Esophagus squamous epithelium (tissue), 5 donors: ENCODE measurements at places on chromosomes 7 and 10.

DNA sequence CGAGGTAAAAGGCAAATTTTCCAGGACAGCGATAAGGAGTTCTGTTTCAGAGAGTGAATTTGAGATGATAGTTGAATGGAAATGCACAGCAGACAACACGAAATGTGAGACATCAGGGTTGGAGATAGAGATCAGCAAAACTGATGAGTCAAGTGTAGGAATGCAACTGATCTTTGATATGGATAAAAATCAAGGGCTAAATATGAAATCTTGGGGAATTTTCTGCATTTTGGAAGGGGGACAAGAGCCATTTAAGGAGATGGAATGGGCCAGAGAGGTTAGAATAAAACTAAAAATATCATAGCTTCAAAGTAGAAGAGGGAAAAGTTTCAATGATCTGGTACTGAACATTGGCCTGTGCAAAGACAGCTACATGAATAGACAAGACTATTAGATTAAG, 11.5 kb downstream of the CISD1 start:
- DNase-seq = no peak

DNA sequence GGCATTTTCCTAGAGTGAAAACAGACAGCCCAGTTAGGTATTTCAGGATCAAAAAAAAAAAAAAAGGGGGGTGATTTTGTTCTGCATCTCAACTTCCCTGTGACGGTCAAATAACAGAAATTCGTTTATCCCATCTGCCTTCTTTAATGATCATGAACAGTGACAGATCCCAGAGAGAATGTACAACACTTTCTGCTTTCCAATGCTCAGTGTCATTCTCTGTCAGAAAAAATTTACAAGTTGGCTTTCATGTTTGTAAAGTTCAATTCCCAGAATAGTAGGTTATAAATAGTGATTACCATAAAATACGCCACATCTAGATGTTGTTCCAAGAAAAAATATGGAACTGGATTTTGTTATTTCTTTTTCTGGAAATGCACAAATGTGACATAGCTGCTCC, 1013.2 kb upstream of the PHF14 start:
- DNase-seq = no peak

DNA sequence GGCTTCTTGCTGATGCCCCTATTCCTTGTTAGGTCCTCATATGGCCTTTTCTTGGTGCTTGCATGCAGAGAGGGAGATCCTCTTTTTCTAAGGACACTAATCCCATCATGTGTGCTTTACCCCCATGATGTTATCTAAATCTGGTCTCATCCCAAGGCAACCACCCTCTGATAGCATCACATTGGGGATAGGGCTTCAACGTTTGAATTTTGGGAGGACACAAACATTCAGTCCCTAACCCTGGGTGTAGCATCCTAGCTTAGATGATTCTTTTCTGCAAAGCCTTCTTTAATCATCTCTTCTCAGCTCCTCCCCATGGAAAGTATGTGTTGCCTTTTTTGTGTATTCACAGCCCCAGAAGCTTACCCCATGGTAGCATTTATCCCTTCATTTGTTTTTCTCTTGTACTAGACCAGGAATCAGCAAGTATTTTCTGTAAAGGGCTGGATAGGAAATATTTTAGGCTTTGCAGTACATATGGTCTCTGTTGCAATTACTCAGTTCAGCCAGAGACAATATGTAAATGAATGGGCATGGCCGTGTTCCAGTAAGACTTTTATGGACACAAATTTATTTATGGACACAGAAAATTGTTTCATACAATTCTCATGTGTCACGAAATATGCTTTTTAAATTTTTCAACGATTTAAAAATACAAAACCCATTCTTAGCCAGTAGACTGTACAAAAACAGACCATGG, 101.5 kb upstream of the CSTF2T start:
- no peak for DNase-seq

- DNase-seq = no peak
Measured at GRCh38 chr10:117197189-117197588, at the start of gene KCNK18. Gene KCNK18 (plus strand): TSS chr10:117197489. CDS start chr10:117197489, 0 bp downstream.

DNA sequence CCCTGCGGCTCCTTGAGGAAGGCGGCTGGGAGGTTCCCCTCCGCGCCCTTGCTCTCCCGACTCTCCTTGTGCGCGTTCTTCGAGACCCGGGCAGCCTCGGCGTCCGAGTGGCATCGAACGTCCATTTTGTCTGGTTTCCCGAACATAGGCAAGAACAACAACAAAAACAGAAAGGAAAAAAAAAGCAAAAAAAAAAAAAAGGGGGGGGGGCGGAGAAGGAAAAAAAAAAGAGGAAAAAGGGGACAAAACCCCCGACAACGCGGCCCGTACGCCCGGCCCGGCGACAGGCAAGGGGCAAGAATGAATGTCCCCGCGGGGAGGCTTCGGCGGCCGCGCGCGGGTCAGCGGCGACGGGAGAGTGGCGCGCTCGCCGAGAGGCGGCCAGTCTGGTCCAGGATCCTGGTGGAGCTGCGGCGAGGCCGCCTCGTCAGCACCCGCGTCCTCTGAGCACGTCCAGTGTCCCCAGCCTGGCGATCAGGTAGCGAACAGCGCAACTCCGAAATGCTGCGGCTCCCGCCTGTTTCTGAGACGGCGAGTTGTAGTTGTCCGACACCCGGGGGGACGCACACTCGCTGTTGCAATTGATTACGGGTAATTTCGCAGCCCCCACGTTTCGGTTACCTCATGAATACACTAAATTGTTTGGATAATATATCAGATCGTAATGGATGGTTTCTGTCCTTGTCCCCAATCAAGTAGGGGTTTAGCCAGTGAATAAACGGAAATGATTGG, at the start of gene VAX1:
VAX1 (minus strand) TSS at position 360 of the 732 bp plus-strand sequence; CDS start at position 146, 214 bp downstream.
- no peak for DNase-seq

- DNase-seq = no peak
Measured at GRCh38 chr10:112721080-112721698, 228.9 kb upstream of the TCF7L2 start.

GRCh38 chr10:71472912-71473311, 76.2 kb downstream of the CDH23 start:
- DNase-seq = no peak

GRCh38 chr7:50988988-50989387, 206.3 kb upstream of the GRB10 start:
- DNase-seq = no peak

DNA sequence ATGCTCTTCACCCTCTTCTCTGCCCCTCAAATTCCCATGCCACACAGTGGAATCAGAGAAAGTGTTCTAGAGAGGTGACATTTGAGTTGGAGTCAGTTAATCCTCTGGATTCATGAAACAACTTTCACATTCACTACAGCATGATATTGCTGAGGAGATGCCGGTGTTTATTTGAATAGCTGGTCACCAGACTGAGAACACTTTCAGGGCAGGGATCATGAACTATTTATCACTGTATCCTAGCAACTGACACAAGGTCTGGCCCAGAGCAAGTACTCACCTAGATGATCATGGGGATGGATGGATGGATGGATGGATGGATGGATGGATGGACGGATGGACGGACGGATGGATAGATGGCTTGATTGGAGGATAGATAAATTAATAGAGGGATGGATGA, 116.7 kb upstream of the ZMIZ1 start:
- DNase-seq = no peak

DNA sequence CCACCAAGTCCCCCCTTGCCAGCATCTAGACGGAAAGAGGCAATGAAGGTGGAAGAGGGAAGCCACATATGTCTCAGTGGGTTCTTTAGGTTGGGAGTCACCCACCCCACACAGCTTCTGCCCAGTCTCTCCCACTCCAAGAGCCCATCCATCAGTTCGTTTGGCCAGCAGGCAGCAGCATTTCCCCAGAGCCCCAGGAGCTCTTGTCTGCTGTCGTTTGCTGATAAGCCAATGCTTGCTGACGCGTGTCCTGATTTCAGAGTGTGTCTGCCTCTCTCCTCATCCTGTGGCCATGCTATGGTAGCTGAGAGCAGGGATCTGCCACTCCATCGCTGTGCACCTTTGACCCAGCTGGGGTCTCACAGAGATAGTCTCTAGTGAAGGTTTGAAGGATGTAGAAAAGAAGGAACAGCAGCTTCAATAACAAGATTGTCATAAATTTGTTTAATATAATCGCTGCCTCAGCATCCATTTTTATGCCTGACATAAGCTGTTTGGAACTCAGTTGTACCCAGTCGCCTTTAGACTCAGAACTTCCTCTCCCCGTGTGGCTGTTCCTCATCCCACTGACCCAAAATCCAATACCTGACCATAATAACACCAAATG, 39.4 kb upstream of the GDF10 start:
- DNase-seq = no peak
